Caco-2 (cell line): ENCODE measurements at places on chromosomes 4 and X.

- DNase-seq: peak; percentile 44
These were observed 74.6 kb upstream of the AP1S2 start for GRCh38 chrX:15929194-15929593.

DNA sequence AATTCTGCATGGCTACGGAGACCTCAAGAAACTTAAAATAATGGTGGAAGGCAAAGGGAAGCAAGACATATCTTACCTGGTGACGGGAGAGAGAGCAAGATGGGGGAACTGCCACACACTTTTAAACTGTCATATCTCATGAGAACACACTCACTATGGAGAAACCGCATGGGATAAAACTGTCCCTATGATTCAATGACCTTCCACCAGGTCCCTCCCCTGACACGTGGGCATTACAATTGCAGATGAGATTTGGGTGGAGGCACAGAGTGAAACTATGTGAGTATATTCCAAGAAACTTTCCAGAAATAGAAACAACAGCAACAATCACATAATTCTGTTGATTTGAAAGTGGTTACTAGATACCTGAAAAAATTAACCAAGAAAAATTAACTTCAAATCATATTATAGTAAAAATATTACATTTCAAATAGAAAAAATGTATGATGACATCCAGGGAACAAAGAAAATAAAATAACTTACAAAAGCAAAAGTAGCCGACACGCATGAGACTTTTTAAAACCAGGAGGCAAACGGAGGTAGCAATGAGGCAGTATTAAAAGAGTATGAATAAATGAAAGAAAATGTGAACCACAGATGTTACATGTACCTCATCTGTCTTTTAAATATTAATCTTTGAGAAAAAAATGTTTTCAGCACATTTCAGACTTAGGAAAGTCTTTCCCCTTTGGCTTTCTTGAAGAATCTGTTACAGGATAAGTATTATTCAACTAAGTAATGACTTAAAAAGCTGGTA lies 879.5 kb downstream of the TECRL start:
- DNase-seq: no peak

GRCh38 chr4:24639714-24640113 lies 55.4 kb upstream of the DHX15 start:
- DNase-seq: no peak

DNA sequence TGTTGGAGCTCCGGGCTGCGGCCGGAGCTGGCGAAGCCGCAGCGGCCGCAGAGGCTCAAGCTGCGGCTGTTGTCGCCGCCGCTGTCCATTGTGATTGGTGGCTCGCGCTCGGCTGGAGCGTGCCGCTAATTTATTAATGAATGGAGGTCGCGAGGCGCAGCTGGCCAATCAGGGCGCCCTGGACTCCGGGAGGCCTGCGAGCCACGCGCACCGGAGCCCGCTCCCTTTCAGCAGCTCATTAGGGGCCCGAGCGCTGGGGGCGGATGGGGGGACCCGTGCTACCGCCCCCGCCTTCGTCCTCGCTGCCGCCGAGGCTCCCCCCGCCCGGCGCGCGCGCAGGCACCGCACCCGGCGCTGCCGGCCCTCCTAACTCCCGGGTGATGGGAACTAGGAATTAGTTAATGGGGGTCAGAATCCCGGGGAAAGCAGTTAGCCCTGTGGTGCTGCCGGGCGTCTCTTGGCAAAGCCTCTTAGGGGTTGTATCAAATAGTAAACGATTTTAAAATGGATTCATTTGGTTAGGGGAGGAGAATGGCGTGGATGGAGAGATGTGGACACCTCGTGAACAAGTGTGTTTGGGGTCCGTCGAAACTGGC lies 589 bp upstream of the NEUROG2 start:
- peak; percentile 31 for DNase-seq

DNA sequence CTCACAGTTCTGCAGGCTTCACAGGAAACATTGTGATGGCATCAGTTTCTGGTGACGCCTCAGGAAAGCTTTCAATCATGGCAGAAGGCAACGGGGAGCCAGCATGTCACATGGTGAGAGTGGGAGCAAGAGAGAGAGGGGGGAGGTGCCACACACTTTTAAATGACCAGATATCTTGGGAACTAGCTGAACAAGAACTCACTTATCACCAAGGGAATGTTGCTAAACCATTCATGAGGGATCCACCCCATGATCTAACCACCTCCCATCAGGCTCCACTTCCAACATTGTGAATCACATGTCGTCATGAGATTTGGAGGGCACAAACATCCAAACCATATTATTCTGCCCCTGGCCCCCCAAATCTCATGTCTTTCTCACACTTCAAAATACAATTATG lies 43.3 kb upstream of the GPR173 start:
- DNase-seq: no peak

- DNase-seq: no peak
These were observed 114.7 kb downstream of the ENPP6 start for GRCh38 chr4:184102927-184103326.

DNA sequence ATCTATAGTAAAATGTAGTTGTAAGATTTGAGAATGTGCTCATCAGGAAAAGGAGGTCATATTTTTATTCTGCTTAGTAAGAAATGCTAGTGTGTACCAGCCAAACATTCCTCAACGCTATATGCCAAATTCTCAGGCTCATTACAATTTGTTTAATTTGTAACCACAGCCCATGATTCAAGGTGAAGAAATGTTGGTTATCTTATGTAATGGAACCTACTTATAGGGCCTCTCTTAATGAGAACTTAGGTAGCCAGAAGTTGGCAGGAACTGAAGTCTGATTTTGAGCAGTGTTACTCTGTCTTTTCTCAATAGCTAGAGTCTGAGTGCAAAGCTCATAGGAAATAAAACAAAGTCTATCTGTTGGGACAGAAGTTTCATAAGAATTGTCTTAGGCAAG lies 595.0 kb downstream of the GLUD2 start:
- DNase-seq: no peak

GRCh38 chr4:76745240-76745639 lies 152.7 kb downstream of the SOWAHB start:
- DNase-seq: no peak

DNA sequence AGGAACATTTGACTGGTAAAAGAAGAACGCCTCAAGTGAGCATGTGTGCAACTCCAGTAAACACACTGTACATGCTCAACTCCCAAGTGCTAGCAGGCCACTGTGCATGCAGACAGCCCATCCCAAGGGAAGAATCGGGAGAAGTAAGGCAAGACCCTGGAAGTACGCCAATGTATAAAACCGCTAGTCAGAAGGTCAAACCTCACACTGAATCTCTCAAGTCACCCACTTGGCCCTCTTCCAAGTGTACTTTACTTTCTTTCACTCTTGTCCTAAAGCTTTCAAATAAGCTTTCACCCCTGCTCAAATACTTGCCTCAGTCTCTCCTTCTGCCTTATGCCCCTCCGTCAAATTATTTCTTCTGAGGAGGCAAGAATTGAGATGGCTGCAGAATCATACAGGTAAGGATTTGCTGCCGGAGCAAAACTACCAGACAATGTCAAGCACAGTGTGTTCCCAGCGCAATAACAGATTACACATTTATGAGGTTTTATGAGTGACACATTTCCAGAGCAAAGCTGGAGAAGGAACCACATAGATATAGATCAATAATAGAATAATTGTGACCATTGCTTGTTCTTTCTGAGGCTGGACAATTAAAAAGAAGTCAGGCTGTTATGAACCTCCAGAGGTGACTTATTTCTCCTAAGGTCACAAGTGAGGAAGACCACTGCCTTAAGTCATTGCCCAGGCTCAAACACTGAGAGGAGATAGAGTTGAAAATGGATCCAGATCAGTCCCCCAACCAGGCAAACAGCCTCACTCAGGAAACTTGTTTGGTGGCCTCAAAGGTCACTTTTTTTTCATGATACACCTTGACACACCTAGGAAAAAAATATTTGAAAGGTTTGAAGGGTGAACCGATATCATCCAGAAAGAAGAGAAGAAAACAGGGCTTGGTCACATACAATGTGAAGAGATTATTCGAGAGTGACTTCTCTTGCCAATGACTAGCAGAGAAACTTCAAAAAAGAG lies 26.3 kb downstream of the CXCL1 start:
- no peak for DNase-seq
